ENCODE measurements at places on chromosomes 2 and 18.

DNA sequence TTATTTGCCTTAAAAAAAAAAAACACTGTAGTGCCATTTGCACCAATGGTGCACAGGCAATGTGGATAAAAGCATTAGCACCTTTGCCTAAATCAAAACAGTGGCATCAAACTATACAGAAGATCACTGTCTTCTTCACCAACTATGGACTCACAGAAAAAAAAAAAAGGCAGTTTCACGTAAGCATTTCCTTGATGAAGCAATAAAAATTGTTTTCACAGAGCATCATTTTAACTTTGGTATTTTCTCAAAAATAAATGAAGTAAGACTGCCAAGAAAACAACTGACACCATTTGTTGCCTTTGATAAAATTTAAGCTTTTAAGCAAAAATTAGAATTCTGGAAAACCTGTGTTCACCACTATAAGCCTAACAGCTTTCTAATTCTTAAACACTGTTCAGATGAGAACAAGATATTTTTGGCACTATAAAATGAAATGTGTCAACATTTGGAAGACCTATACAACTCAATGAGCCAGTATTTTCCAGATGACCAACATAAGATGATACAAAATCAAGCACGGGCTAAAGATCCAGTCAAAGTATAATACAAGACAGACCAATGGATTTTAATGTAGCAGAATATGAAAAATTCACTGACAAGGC, 21.1 kb downstream of the METTL8 start:
- no peak for DNase-seq

DNA sequence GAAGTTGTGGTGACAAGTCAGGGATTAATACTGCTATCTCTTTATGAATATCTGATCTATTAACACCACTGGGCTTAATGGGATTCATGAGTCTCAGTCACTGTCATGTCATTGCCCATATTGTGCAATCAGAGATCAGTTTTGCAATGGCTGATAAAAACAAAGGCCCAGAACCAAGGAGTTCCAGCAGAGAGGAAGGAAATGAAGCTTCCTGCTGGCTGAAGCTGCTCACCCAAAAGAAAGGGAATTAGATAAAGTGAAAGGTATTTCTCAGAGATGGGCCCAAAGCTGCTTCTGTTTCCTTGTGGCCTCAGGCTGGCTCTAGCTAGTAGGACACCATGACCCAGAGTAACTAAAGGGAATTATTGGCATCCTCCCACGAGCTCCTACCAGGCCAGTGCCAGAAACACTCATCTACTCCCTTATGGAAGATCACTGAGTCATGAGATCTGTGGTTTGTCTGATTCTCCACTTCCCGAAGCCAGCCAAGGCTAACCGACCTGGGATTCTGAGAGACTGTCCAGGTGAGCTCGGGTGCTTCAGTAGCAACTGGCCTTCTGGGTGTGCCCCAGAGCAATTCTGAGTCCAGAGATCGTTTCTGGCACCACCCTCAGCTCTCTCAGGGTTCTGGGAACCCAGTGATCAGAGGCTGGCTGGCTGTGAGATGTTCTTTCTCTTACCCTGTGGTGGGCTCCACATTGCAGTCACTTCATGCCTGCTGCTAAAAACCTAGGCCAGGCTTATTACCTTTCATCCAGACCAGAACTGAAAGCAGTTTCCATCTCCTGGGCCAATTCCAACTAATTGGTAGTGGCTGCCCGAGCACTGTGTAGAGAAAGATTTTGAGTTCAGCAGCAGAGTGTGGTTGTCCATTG, 129.5 kb upstream of the PELI1 start:
- peak; percentile 91 for DNase-seq

GRCh38 chr18:26403491-26403890, 144.9 kb downstream of the KCTD1 start:
- no peak for DNase-seq

DNA sequence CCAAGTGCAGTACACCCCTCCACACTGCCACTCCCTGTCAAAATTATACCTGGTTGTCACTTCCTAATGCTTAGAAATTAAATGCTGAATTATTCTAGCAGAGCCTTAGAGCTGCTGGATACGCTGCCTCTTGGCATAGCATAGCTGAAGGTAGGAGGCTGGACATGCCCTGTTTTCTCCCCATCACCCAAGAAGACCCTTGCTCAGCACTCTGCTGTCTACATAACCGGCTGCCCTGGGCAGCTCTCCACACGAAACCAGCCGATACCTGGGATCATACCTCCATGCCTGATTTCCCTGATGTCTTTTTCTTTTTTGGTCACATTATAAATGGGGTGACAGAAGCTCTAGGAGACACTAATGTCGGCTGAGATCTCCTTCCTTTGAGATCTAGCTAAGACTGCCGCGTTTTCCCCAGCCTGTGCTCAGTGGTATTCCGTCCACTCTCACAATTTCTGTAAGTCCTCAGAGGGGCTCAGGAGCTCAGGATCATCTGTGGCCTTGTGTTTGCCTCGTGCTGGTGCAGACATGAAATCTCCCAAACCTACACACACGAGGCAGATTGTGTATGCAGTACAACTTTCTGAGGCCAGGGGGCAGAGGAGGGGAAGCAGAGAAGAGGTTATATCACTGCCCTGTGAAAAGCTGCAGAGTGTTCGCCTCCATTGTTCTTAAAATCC, 13.5 kb upstream of the ZAP70 start:
- DNase-seq = peak; percentile 51

- DNase-seq = no peak
These were observed 496.6 kb downstream of the PTPRM start for GRCh38 chr18:8063733-8064132.

- peak; percentile 91 for DNase-seq
These were observed 776 bp upstream of the KLF7 start for GRCh38 chr2:207166349-207167098.

DNA sequence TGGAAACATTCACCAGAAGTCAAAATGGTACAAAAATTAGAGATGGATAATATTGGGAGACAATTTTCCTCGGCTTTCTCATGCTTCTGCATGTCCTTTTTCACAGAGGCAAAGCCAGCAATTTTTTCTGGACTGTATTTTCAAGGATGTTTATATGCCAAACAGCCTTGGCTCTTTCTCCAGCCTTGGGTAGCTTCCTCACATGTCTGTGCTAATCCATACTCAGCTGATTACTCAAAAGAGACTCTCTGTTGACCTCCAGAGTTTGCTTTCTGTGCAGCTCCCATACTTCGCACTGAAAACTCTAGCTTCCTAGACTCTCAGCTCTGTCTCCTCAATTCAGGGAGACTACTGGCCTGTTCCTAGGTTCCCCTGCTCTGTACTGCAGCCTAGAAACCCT, 10.6 kb downstream of the C18orf63 start:
- no peak for DNase-seq

- DNase-seq = no peak
These were observed 76.6 kb downstream of the EIPR1 start for GRCh38 chr2:3301001-3301400.

DNA sequence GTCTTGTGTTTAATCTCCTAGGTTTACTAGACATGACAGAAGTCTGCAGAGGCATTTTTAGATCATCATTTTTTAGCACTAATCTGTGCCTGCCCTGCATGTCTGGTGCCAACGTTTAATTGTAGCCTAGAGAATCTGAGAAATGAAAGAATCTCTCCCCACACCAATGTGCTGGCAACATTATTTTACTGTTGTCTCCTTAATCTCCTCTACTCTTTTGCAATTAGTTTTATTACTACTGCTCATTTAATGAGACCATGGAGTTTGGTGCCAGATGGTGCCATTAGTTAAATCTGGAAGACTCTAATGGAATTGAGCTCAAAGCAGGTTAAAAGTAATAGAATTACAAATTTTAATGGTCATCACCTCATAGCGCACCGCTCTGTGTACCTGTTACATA, 4.0 kb upstream of the SPP2 start:
- no peak for DNase-seq

- no peak for DNase-seq
These were observed 16.5 kb downstream of the GPC1 start for GRCh38 chr2:240451791-240452461.

DNA sequence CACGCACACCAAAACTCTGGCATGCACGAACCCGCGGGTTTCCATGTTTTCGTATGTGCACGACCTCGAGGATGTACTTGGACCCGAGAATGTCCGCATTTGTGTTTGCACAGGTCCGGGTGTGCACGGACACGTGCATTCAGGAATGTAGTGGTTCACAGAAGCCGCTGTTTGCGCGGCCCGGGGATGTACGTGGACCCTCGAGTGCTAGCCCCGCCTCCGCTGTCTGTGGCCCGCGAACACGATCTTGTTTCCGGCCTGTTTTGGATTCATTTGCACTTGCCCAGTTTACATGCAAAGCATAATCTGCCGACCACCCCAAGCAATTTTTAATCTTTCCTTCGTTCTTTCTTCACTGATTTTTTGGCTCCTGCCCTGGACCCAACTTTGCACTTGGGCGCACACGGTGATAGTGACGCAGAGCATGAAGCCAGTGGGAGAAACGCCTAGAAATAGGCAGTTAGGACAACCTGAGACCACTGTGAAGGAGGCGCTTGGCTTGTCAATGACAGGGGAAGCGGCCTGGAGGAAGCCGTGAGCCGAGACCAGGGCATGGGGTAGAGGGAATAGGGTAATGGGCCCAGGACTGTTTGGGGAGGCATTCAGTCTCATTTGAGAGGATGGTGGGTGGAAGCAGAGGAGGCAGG, 45.4 kb upstream of the PTMA start:
- no peak for DNase-seq

GRCh38 chr2:101612019-101612418, 85.5 kb upstream of the MAP4K4 start:
- no peak for DNase-seq

GRCh38 chr2:120394764-120395163, 48.8 kb downstream of the INHBB start:
- DNase-seq = no peak

DNA sequence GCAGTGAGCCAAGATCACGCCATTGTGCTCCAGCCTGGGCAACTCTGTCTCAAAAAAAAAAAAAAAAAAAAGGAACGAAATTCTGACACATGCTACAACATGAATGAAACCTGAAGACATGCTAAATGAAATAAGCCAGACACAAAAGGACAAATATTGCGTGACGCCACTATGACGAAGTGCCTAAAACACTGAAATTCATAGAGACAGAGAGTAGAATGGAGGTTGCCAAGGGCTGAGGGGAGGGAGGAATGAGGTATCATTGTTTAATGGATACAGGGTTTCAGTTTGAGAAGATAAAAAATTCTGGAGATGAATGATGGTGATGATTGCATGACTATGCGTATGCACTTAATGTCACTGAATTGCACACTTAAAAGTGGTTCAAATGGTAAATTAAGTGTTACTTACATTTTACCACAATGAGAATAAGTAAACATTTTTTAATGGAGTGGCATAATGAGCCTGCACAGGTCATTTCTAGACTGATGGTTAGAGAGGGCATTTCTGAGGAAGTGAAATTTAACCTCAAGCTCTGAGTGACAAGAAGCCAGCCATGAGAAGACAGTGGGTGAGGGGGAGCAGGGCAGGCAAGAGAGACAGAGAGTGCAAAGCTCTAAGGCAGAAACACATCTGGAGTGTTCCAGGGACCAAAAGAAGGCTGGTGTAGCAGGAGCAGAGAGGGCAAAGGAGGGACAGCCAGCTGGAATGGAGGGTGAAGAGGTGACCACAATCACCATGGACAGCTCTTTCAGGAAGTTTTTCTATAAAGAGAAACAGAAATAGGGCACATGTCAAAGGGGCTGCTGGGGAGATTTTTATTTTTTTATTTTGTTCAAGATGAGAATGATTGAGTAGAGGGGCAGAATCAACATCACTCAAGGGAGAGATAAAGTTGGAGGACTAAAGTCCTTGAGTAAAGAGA, 20.6 kb upstream of the EXOC6B start:
- no peak for DNase-seq

DNA sequence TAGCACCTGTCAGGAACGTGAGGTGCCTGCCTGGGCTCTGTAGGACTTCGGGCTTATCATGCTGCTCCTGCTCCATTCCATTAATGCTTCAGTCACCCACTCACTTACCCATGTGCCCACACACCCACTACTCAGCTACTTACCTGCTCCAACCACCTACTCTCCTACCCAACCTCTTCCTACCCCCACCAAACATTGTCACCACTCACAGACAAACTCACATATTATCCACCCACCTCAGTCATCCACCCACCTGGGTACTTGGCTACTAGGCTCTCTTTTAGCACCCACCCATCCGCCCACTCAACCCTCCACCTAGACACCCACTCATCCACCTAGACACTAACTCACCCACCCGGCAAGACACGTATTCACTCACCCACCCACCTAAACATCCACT, 724.7 kb upstream of the RAB6C start:
- DNase-seq = no peak

- DNase-seq = peak; percentile 66
These were observed 38.0 kb downstream of the ACKR3 start for GRCh38 chr2:236607471-236608187.

- peak; percentile 31 for DNase-seq
These were observed 432.4 kb downstream of the FBXO15 start for GRCh38 chr18:73715210-73715670.

All from fibroblast of skin of back (primary cell).